ENCODE measurements at places on chromosomes 5 and 9.

GRCh38 chr5:151680944-151681427 lies 5.7 kb downstream of the SPARC start:
- no peak for DNase-seq

- DNase-seq = no peak
Observed at GRCh38 chr5:82349652-82350051, 71.5 kb upstream of the RPS23 start.

GRCh38 chr9:18256568-18256967 lies 217.4 kb upstream of the ADAMTSL1 start:
- DNase-seq = no peak

DNA sequence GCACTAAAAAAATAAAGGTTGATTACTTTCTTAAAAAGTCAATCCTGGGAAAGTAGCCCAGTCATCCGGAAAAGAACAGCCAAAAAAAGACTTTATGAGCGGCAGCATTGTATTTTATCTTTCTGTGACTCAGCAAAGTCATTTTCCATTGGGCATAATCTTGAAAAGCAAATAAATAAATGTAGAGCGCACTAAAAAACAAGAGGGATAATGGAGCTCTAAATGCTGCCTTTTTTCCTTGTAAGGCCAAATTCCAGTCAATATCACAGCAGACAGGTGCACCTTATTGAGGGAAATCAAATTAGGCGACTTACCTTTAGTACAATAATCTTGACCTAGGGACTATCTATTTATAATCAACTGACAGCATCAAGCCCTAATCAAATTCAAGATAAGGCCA lies 266.8 kb downstream of the MTRR start:
- DNase-seq = no peak

DNA sequence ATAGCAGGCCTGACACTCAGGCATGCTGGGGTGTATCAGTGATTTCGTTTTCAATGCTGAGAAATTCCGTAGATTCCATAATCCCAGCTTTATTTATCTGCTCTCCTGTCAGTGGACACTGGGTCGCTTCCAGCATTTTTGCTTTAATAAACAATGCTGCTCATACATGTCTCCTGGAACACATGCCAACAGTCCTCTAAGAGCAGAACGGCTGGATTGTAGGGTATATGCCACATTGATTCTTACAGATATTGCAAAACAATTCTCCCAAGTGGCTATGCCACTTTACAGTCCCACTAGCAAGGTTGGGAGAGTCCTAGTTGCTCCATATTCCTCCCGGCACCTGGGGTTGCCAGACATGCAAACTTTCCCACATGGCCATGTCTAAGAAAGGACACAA lies 81.9 kb downstream of the RAPGEF1 start:
- DNase-seq = no peak

DNA sequence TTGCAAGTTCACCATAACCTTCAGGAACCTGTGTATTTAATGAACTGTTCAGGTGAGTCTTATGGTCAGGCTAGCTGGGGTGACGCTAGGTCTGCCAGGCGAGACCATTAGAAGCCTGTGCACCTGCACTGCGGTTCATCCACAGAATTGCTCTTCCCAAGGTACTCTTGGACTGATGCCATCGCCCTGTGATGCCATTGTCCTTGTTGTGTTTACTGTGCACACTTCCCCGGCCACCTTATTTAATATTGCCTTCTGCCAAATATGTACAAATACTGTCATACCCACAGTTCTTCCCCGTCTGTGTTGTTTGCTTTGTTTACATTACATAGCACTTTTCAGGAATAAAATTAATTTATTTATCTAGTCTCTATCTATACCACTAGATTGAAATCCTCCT lies 66.3 kb downstream of the RCL1 start:
- no peak for DNase-seq

DNA sequence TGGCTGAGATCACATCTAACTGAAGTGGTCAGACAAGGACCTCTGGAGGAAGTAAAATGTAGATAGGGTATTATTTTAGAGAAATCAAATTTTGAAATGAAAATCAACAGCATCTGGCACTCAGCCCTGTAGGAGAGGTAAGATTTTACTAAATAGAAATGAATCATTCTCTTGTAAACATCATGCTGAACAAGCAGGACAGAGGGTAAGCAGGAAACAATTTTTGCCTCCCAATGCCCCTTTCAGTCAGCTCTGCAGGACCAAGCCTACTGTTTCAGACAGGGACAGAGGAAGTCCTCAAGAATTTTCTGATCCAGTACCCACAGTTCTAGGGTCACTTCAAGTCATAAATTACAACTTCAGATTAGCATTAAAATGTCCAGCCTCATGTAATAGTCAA lies 190.1 kb downstream of the ESM1 start:
- no peak for DNase-seq

GRCh38 chr5:83441747-83442146 lies 29.8 kb upstream of the VCAN start:
- no peak for DNase-seq

DNA sequence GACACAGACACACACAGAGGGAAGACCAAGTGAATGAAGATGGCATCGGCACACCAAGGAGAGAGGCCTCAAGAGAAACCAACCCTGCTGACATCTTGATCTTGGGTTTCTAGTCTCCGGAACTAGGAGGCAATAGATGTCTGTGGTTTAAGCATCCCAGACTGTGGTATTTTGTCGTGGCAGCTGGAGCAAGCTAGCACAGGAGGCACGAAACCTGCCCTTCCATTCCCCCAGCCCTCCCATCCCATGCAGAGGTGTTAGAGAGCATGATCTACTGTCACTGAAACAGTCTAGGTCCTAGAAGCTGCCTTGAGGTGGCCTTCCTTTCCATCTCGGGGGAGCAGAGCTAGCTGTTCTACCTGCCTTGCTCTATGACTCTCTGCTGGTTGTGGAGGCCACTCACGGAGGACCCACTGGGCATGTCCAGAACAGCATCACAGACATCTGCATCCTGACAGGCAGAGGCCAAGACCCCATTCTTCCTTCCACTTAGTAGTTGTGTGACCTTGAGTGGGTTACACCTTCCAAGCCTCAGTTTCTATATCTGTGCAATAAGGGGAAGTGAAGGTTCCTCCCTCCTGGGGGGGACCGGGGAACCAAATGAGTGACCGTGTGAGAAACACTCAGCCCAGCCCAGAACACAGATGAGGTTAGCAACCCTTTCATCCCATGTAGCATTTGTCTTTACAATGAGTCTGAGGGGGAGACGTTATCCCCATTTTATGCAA lies 134.3 kb upstream of the BOD1 start:
- no peak for DNase-seq

GRCh38 chr9:78070521-78070920 lies 38.9 kb upstream of the GNAQ start:
- DNase-seq = no peak

GRCh38 chr5:174606153-174606552 lies 118.2 kb upstream of the MSX2 start:
- no peak for DNase-seq

DNA sequence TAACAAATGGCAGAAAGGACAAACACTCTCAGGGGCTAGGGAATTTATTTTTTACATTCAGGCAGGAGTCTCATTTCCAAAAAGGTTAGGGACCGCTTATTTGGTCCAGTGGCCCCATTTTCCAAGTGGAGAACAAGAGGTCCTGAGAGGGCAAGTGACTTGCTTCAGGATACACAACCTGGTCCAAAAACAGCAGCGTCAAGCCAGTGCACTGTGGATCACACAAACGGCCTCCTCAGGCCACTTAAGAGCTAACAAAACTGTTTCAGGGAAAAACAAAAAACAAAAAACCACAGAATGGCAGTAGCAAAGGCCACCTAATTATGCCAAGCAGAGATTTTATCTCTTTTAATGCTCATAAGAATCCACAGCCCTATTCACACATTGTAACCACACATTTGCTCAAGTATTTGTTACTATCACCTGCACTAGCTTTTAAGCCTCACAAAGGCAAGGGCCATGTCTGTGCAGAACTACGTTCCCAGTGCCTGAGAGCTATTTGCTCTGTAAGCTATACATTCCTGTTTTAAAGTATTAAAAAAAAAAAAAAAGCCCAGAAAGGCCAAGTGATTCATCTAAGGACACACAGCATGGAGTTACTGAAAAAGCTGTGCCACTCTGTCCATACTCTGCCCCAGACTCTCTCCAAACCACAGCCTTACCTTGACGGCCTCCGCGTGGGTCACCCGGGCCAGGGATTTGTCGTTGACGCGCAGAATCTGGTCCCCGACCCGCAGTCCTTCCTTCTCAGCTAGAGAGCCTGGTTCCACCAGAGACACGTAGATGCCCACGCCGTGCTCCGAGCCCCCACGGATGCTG lies 1.5 kb downstream of the WHRN start:
- no peak for DNase-seq

DNA sequence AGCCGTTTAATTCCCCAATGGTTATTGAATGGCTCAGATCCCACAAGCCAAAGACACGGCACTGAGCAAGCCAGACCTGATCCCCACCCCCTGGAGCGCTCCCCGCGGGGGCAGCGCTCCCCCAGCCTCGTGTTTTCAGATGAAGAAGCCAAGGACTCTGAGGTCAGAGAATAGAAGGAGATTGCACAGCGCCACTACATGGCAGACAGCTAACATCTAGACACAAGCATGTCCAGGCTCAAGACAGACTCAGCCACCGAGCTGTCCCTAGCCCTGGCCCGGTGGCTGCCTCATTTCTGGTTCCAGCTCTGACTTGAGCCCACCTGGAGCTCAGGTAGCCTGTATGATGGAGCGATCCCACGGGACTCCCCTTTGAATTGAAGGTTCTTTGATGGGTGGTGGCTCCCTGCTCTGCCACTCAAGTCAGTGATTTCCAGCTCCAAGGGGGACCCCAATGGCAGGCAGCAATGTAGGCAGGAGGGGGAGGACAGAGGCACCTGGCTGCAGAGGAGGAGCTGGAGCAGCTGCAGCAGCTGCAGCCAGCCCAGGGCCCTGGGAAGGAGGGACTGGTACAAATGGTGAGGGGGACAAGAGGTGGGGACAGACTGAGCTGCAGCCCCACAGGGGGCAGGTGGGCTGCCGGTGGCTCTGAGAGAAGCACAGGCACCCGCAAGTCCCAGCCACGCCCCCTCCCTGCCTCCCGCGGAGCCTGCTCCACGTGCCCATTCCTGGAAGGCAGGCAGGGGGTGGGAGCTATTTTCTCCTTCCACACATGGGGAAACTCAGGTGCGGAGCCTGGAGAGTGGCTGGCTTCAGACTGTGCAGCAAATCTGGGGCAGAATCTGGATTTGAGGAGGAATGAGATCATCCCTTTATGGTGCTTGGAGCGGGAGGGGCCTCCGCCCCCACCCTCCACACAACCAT lies 40.2 kb downstream of the NTNG2 start:
- no peak for DNase-seq

GRCh38 chr5:113087976-113088514 lies 111.4 kb downstream of the DCP2 start:
- DNase-seq = no peak
